ENCODE measurements at places on chromosomes 11 and 22.

GRCh38 chr11:66349084-66349386, 1.6 kb upstream of the B4GAT1 start:
- DNase-seq: no peak

GRCh38 chr11:77879218-77879617, 58.3 kb downstream of the AAMDC start:
- DNase-seq: no peak

- peak; percentile 79 for DNase-seq
These were observed 8.7 kb downstream of the DRAP1 start for GRCh38 chr11:65927904-65928397.

DNA sequence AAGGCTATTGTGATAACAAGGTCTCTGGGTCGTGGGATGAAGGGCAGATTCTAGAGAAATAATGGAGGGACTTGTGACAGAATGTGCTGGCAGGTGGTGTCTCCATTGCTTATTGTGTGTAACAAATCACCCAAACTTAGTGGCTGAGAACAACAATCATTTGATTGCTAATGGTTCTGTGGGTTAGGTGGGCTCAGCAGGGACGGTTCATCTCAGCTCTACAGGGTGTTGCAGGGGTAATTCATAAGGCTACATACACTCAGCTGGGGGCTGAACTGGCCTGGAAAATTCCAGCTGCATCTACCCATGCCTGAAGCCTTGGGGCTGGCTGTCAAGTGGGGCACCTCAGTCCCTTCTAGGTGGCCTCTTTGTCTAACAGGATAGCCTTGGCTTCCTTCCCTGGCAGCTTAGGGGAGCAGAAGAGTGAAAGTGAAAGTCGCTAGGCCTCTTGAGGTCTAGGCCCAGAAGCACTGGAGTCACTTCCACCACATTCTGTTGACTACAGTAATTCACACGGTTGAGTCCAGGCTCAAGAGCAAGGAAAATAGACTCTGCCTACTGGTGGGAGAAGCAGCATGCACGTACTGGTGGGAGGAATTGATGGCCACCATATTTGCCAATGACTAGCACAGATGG, 308.9 kb downstream of the MN1 start:
- no peak for DNase-seq

DNA sequence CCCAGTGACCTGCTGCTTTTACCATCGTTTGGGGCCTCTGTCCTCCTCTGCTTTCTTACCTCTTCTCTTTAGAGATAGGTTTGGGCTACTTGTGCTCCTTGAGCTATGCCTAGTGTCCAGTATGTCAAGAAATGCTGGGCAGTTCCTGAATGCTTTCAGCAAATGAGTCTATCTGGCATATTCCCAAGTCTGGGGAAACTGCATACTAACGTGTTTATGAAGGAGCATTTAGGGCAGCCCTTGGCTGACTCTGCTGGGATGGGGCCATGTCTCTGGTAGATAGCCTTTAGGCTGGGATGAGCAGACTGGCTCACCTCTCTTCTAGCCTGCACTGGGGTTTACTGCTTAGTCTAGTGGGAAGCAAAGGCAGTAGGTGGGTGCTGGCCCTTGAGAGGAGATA, 43.7 kb upstream of the SUSD2 start:
- no peak for DNase-seq

DNA sequence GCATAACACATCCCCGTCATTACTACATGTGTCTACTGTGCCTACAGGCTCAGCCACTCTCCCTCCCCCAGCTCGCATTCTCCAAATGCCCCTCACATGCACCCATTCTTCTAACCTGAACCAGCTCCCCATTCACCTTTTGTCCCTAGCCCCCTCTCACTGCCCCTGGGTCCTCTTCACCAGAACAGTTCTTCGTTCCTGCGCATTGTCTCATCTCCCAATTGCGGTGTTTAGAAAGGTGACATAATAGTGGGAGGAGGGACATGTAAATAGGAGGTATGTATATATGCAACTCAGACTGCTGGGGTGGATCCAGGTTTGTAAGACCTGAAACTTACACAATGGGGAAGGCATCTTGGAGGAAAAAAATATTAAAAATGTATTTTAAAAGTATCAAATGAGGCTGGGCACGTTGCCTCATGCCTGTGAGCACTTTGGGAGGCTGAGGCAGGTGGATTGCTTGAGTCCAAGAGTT, 4.7 kb upstream of the VSIG2 start:
- DNase-seq: no peak

DNA sequence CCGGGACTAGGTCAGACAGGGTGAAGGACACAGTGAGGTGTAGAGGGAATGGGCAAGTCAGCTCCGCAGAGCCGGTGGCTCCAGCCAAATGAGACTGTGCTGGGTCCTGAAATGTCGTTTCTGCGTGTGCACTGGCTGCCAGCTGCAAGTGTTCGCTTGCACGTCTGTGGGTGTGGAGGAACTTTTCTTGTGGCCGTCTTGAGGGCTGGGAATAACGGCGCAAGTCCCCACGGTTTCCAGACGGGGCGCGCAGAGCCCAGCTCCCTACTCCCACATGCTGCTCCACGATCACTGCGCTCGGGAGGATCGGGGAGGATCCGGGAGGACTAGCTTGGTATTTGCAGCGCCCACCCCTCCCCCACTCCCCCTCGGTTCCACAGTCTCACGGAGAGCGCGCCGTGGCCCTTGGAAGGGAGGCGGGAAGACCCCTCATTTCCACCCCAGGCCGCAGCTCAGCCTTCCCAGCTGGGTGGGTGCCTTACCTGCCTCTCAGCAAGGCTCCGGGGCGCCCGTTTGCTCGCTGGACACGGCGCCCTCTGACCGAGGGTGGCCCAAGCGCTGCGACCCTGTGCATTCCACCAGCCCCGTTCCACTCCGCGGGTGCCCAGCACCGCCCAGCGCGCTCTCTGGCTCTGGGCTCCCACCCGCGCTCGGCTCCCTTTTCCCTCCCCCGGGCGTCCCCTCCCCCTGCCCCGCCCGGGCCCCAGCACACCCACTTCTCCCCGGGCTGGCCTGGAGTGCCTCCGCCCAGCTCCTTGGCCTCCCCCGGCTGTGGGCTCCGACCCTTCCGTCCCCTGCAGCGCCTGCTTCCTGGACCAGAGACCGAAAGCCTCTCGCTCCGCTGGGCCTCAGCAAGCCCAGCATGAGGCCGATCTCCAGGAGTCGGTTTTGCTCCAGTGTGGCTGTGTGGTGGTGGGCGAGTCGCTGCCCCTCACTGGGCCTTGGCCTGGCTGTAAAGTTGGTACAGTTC, at the start of gene KCNE3:
TSS of gene KCNE3 (minus strand) at position 634 of the 970 bp plus-strand sequence. CDS start 9,986 bp downstream, outside the sequence.
- DNase-seq: no peak

- no peak for DNase-seq
These were observed 4.0 kb downstream of the VWCE start for GRCh38 chr11:61290905-61291690.

DNA sequence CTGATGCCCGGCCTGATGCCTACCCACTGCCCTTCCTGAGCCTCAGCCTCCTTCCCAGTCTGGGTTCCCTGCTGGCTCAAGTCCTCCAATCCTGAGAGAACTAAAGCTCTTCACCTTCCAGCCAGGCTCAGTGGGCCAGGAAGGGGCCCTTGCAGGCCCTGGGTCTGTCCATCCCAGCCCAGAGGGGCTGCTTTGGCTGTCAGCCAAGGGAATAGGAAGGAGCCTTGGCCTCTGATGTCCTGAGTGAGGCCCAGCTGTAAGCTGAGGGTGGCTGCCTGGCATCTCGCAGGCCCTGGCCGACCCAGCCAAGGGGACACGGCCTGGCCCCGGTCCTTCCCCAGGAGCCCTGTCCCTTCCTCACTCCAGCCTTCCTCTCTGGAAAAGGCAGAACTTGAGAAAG, 83.4 kb downstream of the DHCR7 start:
- no peak for DNase-seq

Measured in CD4-positive, alpha-beta memory T cell (primary cell).